ENCODE measurements at places on chromosomes 6 and 20.
A peak's percentile ranks its signal among the peaks of the same experiment; 100 is the strongest.

DNA sequence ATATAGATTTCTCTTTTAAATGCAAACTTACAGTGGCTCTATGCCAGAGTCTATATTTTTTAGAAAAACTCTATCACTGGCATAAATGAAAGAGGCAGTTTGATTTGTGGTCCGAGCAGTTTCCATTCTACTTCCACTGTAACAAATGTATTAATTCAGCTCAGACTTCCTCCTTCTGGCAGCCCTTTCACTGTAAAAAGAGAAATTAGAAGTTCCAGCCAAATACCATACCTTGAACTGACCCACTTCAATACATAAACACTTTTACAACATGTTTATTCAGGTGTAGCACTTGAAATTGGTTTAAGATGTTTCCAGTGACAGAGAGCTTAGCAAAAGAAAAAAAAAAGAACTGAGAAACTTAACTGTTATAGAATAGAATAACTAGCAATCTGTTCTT is 99.3 kb downstream of the BMP5 start:
- no peaks in the 10 kb centered on the region for H3K36me3 ChIP-seq
- no peak overlapping the region for H3K27ac ChIP-seq
- H3K27me3 ChIP-seq: no peaks in the 10 kb centered on the region
- no peak for DNase-seq
- H3K4me3 ChIP-seq: no peak overlapping the region
- no peaks in the 10 kb centered on the region for H3K4me1 ChIP-seq

GRCh38 chr6:136324686-136325380 is 35.2 kb upstream of the BCLAF1 start:
- no peak overlapping the region for H3K27ac ChIP-seq
- no peak overlapping the region for H3K4me3 ChIP-seq
- no peaks in the 10 kb centered on the region for H3K4me1 ChIP-seq
- DNase-seq: no peak
- H3K27me3 ChIP-seq: peaks cover 9% of the 10 kb centered on the region
- no peaks in the 10 kb centered on the region for H3K36me3 ChIP-seq

DNA sequence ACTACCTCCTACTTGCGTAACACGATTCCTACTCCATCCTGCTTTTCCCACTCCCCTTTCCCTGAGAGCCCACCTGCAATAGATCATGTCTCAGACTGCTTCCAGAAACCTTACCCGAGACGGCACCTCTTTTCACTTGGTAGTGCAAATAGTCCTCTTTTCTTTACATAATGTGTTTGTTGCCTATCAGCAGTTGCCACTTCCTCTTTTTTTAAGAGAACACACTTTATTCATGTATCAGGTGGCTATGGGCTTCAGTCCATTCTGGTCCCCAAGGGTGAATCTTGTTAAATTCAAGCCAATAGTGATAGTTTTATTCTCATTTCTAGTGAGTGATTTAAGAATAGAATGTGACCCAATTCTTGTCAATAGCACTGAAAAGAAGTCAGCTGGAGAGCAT is 57.7 kb upstream of the FERMT1 start:
- no peaks in the 10 kb centered on the region for H3K36me3 ChIP-seq
- DNase-seq: no peak
- H3K4me3 ChIP-seq: no peak overlapping the region

DNA sequence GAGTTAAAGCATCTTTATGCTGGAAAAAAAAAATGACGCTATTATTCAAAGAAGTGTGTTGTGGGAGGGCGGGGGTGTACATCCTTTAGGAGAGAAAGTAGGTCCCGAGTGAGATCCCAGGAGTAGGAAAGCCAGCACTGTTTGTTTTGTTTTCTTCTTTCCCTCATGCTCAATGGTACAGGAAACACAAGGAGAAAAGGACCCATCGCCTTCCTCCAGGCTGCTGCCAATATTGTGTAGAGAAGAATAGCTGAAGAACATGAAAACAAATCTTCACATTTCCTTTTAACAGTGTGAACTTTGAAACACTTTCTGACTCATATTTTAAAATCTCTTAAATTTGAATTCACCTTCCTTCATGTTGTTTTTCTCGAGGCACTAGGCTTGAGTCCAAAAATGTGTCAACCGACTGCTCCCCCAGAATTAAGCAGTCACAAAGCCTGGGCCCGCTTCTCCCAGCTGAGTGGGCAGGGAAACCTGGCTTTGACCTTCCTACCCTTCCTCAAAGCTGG is 22.3 kb downstream of the PPP1R16B start:
- H3K4me1 ChIP-seq: peaks cover 51% of the 10 kb centered on the region
- DNase-seq: no peak
- H3K36me3 ChIP-seq: peaks cover 52% of the 10 kb centered on the region
- H3K27ac ChIP-seq: peak overlapping the region; percentile 67
- no peaks in the 10 kb centered on the region for H3K27me3 ChIP-seq
